ENCODE measurements at places on chromosomes 1 and 21.

- DNase-seq: no peak
Measured at GRCh38 chr1:202154148-202154765, 6.1 kb downstream of the PTPN7 start.

DNA sequence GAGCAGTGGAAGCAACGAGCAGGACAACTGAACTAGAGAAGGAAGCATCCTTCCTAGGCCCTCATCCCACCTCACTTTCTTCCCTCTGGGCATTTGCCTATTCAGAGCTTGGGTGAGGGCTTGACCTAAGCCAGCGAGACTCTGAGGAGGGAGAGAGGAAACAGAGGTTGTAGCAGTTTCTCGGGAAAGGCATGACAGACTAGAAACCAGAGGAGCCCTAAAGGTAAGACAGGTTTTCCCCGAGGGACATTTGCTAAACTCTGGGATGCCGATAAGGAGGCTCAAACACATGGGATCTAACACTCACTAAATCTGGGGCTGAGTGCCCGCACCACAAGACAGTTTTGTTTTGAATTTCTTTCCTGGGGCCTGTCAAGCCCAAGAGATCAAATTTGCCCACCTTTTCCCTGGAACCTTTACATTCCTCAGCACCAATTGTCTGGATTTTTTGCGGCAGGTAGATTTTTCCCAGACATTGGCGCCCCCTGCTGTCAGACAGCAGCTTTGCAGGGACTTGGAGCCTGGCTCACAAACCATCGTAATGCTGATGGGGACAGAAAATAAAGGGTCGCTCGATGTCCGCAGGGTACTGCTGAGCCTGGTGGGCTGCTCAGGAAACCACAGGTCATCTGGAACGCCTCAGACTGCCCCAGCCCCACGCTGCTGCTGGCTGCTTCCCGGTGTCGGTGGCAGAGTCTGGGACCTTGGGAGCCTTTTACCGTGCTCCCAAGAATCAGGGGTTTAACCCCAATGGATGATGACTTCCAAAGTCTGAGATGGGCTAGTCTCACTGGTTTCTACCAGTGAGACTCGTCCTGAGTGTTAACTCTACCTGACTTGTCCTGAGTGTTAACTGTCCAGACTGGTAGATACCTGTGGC, 23.4 kb upstream of the TSPAN2 start:
- DNase-seq: no peak

DNA sequence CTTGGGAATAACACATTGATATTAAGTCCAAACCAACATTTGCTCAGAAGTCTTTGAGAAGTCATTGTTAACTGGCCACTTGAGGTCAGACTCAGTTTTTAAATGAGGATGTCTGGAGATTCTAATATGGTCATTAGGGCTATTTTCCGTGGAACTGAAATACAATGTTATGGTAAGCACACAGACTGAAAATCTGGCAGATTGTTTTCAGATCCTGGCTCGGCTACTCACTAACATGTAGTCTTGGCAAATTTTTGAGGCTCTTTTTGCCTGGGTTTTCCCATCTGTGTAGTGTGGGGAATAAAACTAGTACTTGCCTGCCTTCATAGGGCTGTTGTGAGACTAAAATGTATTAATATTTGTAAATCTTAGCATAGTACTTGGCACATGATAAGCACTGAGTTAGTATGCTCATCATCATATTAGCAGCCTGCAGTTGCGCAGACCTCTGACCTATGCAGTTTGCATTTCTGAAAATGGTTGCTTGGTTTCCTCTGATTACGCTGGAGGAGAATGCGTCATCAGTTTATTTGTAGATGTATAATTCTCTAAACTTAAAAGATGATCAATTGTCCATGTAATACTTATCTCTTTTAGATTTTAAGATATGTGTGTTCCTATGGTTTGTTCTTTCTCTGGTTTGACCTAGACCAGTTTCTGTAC, 100.8 kb downstream of the C1orf21 start:
- DNase-seq: no peak

DNA sequence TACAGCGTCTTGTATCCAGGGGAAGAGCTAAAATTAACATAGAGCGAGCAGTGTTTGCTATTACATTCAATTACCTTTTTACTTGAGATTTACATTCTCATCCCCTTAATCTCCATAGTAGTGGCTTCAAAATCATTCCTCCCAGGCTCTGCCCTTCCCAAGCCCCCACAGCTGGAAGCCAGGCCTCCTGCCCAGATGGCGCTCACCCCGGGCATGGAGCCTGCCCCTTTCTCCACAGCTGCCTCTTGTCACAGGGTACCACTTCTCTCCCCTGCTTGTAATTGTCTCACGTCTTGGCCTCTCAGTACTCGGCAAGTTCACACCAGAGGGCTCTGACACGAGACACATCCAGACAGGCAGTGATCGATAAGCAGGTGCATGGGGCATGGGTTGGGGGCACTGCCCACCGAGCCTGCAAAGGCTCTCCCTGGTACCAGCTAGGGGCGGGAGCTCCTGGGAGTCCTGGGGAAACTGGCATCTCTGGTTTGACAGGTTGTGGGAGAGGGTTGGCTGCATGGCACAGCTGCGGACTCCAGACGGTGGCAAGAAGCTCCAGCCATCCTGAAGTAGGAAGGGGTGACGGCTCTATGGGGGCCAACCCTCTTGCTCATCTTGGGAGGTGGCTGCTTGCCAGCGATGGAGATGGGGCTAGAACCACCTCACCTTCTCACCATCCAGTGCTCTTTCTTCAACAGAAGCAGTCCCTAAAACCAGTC, 20.1 kb downstream of the CASZ1 start:
- DNase-seq: no peak

DNA sequence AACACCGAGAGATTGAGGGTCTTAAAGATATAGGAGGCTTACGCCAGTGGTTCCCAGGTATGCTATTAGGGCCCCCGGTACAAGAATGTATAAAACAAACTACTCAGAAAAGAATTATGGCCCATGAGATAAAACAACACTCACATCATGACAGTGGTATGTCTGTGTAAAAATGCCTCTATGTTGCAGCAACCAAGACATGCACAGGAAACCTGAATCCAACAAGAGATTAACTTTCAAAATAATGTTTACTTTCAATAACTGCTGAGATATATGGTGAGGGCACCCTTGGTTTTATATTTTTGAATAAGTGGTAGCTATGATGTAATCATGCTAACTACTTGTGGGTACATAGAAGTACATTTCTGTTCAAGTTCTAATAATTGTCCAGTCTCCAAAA, 74.9 kb downstream of the PUM1 start:
- DNase-seq: no peak

DNA sequence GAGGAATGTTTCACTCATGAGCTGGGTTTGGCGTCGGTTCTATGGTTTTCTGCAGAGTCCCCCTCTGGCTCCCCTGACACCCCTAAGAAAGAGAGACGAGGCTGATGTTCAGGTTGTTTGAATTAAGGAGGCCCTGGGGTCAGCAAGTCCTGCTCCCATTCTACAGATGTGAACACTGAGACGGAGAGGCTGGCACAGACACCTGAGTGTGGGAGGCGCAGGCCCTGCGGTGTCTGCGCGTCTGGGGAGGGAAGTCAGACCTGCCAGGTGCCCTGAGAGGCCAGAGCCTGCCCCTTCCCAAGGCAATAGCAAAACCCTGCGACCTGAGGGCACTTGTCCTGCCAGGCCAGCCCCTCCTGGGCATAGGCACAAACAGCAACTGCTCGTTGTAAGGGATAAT, 47.7 kb downstream of the MEGF6 start:
- no peak for DNase-seq

DNA sequence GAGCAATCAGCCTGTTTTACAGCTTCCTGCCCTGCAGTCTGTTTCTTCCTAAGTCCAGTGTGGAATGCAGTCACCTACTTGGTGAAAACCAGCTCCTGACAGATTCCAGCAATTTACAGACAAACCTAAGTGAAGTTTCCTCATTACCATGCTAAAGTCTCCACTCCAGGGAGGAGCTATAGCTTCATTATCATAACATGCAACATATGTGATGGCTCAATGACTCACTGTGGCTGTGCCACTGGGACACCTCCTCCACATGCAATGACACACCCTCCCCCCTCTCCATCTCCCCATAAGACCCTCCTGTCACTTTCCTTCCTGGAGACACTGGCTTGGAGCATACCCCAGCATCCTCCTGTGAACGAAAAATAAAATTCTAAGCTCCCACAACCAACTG, 125.2 kb downstream of the MAP3K21 start:
- DNase-seq: no peak

- no peak for DNase-seq
Measured at GRCh38 chr21:34158866-34159835, 85.8 kb downstream of the MRPS6 start.

- DNase-seq: no peak
Measured at GRCh38 chr1:171213559-171214454, 28.7 kb downstream of the FMO2 start.
